ENCODE measurements at places on chromosomes 7 and 10. TPM values are rescaled to one million over a fixed set of nuclear protein-coding genes. Genes with fewer than 3 reads are reported as not detected.

LAMB1 gene
- 405 TPM for total RNA-seq

GRCh38 chr10:98533746-98534445 lies 87.2 kb upstream of the HPS1 start:
- no peaks in the 10 kb centered on the region for H3K4me1 ChIP-seq
- no peak overlapping the region for H3K27ac ChIP-seq
- H3K27me3 ChIP-seq = peaks cover 10% of the 10 kb centered on the region
- no peak for DNase-seq
- no peak overlapping the region for H3K4me3 ChIP-seq
- no peaks in the 10 kb centered on the region for H3K36me3 ChIP-seq

DNA sequence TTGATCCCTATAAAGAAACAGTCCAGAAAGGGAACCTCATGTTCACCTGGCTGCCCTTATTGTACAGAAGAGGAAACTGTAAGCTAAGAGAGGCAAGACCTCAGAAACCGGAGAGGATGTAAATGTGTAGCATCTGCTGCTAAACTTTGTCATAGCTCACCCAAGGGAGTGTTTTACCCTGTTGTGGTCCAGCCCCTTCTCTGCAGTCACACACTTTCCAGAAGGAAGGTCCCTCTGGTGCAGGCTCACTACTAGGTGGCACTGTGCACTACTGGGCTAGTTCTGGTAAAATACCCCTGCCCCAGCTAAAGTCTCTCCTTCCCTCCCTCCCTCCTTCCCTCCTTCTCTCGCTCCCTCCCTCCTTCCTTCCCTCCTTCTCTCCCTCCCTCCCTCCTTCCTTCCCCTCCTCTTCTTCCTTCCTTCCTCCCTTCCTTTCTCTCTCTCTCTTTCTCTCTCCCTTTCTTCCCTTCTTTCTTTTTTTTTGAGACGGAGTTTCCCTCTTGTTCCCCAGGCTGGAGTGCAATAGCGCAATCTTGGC lies 42.5 kb upstream of the LCOR start:
- H3K4me3 ChIP-seq = no peak overlapping the region
- DNase-seq = no peak
- no peak overlapping the region for H3K27ac ChIP-seq

DNA sequence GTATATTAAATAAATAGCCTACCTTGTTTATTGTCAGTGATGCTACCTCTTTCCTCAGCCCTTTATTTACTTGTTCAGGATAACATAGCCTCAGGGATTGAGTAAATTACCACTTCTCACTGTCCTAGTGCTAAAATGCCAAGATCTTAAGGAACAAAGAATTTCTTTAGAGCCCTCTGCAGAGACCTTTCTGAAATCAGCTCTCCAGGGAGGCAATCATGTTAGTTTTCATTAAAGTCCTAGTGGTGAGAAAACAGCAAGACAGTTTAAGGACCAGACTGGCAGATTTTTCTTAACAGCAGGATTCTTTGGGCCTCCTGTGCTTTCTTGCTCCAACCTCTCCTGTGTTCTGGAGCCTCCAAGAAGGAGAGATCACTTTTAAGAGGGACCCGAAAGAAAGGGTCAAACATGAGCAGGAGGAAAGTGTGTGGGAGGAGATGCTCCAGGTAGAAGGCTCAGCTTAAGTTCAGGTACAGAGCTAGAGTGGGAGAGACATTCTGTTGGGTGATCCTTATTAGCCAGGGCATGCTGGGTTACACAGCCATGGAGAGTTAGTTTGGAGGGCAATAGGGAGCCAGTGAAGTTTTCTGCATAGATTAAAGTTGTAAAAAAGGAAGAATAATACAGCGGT lies 1.2 kb upstream of the PLCE1 start:
- DNase-seq = no peak
- peak overlapping the region; percentile 81 for H3K27ac ChIP-seq
- no peaks in the 10 kb centered on the region for H3K36me3 ChIP-seq
- H3K4me3 ChIP-seq = peak overlapping the region; percentile 68
- H3K27me3 ChIP-seq = no peaks in the 10 kb centered on the region

- peak overlapping the region; percentile 9 for H3K27ac ChIP-seq
- DNase-seq = no peak
- peaks cover 12% of the 10 kb centered on the region for H3K36me3 ChIP-seq
- peaks cover 25% of the 10 kb centered on the region for H3K4me1 ChIP-seq
- H3K4me3 ChIP-seq = no peak overlapping the region
Measured at GRCh38 chr10:99395750-99396445, 34.5 kb downstream of the GOT1 start.

DNA sequence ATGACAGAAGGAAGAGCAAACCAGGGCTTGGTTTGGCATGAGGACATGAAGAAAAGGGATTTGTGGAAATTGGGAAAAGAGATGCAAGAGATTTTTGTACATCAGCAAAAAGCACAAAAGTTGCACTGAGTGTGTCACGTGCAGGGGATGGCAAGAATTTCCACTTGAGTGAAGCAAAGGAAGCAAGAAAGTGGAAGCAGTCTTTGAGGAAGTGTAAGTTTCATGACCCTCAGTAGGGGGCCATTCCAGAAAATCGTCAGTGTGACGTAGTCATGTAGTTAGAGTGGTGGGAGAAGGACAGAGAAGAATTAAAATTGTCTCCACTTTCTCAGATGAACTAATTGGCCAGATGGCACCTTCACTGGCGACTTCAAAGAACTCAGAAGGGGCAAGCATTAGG lies 123.3 kb upstream of the FZD1 start:
- no peak for DNase-seq
- no peak overlapping the region for H3K27ac ChIP-seq
- H3K36me3 ChIP-seq = no peaks in the 10 kb centered on the region
- H3K27me3 ChIP-seq = no peaks in the 10 kb centered on the region
